Activated T-helper 1 cell treated with anti-CD3 and anti-CD28 coated beads, Interleukin-12 subunit alpha, Interleukin-12 subunit beta, Interleukin-2, Interleukin-4 antibody, amounts not matched to agents 30 ng/mL and 10 ng/mL and 1 ng/mL, durations not matched to agents 14 hours and 24 hours and 36 hours (primary cell): ENCODE measurements at places on chromosomes 2 and 18.

DNA sequence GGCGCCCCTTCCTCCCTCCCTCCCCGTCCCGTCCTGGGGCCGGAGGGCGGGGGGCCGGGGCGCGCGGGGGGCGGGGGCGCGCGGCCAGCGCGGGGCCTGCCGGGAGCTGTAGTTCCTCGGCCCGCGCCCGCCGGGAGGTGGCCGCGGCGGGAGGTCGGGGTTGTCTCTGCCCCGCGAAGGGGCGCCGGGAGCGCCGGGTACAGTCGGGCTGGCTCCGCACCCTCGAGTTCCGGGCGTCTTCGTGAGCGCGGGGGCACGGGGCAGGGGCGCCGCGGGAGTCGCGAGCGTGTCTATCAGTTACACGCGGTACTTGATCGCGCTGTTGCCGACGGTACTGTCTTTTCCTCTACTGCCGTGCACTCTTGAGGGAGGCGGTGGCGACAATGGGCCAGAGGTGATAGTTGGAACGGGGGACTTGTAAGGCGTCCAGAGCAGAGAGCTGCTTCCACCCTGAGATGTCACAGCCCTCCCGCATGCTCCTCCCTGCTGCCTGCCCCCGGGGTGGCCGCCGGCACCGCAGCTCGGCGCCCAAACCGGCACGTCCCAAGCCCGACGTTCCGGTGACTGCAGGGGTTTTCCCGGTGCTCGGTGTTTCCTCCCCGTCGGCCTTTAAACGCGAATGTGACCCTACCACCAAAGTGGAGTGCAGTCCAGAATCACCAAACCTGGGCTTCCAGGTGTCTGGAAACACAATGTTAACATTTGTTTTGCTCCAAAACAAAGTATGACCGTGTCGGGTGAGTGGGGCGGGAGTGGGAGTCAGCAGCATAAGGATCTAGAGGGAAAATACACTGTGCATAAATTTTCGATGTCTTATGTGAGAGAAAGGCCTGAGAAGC, at the start of gene PRKD3:
Gene PRKD3 (minus strand): TSS at position 48 of the 839 bp plus-strand sequence. CDS start 8,309 bp downstream, outside the sequence.
- peak; percentile 54 for DNase-seq
- peaks cover 7% of the 10 kb centered on the region for H3K36me3 ChIP-seq
- H3K4me1 ChIP-seq, result peaks cover 37% of the 10 kb centered on the region
- peaks cover 39% of the 10 kb centered on the region for H3K27me3 ChIP-seq
- H3K4me3 ChIP-seq, result peak within 1 kb of the TSS; percentile 97

DNA sequence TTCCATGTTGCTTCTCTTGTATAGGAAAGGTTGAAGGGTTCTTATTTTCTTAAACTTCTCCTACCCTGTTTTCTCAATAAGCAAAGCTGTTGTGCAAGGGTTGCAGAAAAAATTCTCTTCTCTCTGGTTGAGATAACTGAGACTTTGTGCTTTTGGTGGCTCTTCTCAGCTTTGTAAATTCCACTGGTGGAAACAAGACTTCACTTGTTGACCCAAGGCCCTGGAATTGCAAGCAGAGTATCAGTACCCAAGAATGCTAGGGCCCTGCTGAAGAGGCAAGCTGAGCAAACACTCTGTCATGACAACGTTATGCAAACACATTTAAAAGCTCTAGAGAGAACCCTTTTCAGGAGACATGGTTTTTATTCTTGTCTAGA, 294.7 kb upstream of the EPAS1 start:
- peaks cover 3% of the 10 kb centered on the region for H3K27me3 ChIP-seq
- no peaks in the 10 kb centered on the region for H3K4me1 ChIP-seq
- no peak overlapping the region for H3K27ac ChIP-seq
- peaks cover 2% of the 10 kb centered on the region for H3K36me3 ChIP-seq

DNA sequence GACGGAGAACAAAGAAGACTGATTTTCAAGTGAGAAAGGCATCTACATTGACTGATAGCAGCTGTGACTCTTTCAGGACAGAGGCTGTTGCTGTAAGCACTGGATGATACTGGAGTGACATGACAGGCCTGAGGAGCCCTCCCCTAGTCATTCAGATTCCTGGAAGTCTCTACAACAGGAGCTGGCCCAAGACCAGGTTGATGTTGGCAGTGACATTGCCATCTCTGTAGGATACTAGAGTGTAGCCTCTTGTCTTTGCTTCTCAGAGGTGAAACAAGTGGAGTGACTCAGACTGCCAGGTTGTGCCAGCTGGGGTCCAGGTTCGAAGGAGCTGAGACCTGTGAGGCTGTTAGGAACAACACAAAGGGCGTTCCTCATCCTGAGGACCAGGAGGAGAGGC, 44.7 kb upstream of the SH3RF3 start:
- no peaks in the 10 kb centered on the region for H3K36me3 ChIP-seq
- H3K4me3 ChIP-seq, result no peak overlapping the region
- no peak for DNase-seq
- H3K27me3 ChIP-seq, result peaks cover 5% of the 10 kb centered on the region
- H3K4me1 ChIP-seq, result no peaks in the 10 kb centered on the region

DNA sequence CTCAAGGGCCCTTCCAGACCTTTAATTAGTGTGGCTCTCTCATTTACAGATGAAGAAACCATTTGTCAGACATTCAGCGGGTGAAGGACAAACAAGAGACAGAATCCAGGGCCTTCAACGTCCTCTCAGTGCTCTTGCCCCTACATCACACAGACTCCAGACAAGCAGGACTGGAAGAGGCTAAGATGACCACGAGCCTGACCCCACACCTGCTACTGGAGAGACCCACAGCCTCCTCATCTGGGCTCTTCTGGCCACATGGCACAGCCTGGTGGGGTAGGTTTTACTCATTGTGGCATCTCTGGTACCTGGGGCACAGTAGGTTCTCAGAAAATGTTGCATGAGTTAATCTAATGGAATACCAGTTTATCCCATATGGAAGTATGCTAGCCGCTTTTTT, 69.6 kb upstream of the TMEM247 start:
- H3K27ac ChIP-seq, result no peak overlapping the region
- H3K36me3 ChIP-seq, result no peaks in the 10 kb centered on the region
- DNase-seq, result no peak
- peaks cover 6% of the 10 kb centered on the region for H3K27me3 ChIP-seq
- H3K4me3 ChIP-seq, result no peak overlapping the region

DNA sequence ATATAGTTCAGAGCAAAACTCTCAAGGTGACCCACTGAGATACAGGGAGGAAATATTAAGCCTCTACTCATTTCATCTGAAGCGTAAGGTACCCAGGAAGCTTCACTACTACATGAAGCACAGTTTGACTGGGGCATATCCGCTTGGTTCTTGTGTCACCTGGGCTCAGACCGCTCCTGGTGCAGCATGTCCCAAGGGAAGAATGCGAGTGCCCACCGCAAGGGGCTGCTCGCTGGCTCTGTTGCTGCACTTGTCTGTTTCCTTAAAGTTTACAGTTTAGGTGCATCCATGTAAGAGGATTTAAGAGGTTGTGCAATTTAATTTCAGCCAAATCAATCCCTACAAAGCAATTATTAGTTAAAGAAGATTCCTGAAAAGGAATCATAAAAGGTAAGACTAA, 507.8 kb downstream of the FBXO15 start:
- no peaks in the 10 kb centered on the region for H3K4me1 ChIP-seq
- H3K27ac ChIP-seq, result no peak overlapping the region
- no peaks in the 10 kb centered on the region for H3K27me3 ChIP-seq
- no peak for DNase-seq
- no peaks in the 10 kb centered on the region for H3K36me3 ChIP-seq

GRCh38 chr2:197307236-197307932, 3.2 kb downstream of the ANKRD44 start:
- peaks cover 79% of the 10 kb centered on the region for H3K4me1 ChIP-seq
- peaks cover 20% of the 10 kb centered on the region for H3K36me3 ChIP-seq
- H3K4me3 ChIP-seq, result peak overlapping the region; percentile 91
- peak overlapping the region; percentile 98 for H3K27ac ChIP-seq
- no peaks in the 10 kb centered on the region for H3K27me3 ChIP-seq
- no peak for DNase-seq

DNA sequence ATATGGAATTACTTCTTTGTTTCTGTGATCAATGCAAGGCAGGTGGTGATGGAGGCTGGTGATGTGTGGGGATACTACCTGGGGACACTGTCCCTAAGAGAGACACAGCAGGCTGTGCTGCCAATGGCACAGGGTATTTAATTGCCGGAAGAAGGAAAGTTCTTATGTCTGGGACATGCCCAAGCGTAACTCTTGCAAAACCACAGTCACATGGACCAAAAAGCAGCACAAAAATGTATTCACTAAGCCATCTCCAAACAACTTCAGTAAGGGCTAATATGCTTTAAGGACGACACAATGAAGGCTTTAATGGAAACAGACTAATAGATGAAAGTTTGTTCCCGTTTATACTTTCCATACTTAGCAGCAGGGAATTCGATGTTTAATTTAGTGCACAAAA, 49.7 kb upstream of the AP1S3 start:
- no peak for DNase-seq
- H3K4me1 ChIP-seq, result peaks cover 22% of the 10 kb centered on the region
- H3K27ac ChIP-seq, result no peak overlapping the region
- H3K4me3 ChIP-seq, result no peak overlapping the region
